ENCODE measurements at places on chromosomes 13 and 19.

DNA sequence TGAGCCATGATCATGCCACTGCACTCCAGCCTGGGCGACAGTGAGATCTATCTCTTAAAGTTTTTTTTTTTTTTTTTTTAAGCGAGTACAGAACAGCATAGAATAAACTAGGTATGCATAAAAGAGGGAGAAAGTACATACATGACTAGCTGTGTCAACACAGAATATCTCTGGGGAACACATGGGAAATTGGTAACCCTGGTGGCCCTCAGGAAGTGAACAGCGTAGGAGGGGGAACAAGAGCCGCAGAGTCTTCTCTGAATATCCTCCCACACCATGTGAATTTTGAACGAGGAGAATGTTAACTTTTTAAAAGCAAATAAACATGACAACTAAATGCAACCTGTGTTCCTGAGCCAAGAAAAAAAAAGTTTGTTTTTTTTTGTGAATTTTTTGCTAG, 15.2 kb downstream of the PHLDB3 start:
- no peak for DNase-seq

GRCh38 chr13:59391696-59392095, 772.0 kb downstream of the DIAPH3 start:
- peak; percentile 78 for DNase-seq

- no peak for DNase-seq
Observed at GRCh38 chr19:50559636-50560035, 8.6 kb downstream of the LRRC4B start.

- DNase-seq = peak; percentile 53
Observed at GRCh38 chr13:70249332-70250064, 141.2 kb upstream of the KLHL1 start.

- peak; percentile 61 for DNase-seq
Observed at GRCh38 chr13:90445179-90445578, 902.3 kb upstream of the MIR17HG start.

DNA sequence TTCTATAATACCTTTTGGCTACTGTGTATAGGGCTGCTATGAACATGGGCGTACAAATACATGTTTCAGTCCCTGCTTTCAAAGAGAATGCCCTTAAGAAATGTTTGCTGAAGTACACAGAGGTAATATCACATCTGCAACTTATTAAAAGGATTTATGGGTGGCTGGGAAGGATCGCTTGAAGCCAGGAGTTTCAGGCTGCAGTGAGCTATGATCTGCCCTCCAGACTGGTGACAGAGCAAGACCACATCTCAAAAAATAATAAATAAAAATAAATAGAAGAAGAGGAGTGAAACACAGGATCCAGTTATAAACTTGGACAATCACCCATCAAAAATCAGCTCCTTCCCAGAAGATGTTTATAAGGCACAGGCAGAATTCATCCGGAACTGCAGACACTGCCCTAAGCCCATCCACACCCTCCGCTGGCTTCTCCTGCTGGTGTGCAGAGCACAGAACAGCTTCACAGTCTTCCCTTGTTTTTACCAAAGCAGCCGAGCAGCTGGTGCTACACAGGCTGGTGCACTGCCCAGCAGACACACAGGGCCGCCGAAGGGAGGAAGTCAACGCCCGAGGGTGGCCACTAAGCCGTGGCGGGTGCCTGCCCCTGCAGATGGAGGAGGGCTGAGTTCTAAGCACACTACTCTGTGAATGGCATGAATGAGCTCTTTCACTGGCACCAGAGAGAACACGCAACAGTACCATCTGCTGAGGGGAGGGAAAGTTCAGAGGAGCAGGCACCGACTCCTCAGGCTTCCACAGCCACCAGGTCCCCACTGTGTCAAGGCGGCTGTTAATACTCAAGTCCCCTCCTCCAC, 44.0 kb downstream of the BRD4 start:
- DNase-seq = peak; percentile 40

GRCh38 chr19:2575734-2576481, 100.0 kb downstream of the GADD45B start:
- DNase-seq = no peak

DNA sequence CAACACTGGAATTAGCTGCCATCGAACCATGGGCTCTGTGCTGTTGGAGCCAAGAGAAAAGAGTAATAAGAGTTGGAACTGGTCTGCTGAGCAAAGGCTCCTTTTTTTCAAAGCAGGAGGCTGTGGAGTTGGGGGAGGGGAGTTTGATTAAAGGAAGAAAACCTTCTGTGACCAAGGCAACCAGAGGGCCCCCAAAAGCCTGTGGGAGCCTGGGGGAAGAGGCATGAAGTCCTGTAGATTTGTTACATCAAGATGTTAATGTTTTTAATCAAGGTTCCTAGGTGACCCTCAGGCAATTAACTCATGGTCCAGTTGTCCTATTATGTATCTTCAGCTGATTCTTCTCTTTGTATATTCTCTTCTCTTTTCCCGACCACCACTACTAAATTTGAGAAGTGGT, 403.9 kb downstream of the NDFIP2 start:
- no peak for DNase-seq

DNA sequence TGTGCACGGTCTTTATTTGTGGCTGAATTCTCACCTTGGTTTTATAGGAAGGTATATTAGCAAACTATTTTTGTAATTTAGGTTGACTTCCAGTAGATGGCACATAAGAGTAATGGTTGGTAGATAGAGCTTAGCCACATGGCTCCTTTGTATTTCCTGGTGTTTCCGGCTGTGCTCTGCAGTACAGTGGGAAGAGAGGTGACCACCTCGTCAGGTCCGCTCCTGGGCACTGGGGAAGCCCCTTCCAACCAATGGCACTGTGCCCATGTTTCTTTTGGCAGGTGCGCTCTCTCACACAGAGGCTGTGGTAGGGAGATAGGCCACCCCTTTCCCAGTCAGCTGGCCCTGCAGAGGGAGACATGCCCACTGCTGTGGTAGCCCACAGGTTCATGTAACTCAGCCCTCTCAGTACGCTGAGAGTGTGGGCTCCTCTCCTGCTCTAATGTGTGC, 74.3 kb upstream of the ATP12A start:
- no peak for DNase-seq

GRCh38 chr13:33311040-33311439, 25.5 kb upstream of the STARD13 start:
- no peak for DNase-seq

DNA sequence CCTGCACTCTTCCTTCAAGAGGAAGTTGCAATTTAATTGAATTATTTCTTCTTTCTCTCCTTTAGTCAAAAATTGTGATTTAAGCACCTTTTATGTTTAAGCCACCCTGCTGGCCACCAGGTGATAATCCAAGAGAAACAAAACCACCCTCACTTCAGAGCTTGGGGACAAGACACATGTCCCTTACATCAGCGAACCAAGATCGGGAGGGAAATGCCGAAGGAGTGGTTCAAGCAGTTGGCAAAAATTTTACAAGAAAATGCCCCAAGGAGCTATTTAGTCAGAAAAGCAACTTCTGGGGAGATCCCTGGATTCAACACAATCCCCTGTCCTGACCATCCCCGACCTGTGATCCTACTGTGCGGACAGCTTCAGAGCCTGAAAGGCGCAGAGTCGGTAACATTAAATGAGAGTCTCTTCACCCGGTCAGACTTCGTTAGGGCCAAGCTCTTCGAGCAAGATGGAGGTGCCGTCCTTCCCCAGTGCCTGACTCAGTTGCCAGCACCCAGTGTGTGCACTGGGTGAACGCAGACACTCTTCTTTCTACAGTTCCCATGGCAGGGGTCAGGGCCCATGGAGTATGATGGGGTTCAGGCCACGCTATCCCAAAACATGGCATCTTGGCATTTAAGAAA, 78.6 kb upstream of the TM9SF2 start:
- DNase-seq = no peak

GRCh38 chr13:74090397-74090796, 43.8 kb downstream of the KLF12 start:
- no peak for DNase-seq

DNA sequence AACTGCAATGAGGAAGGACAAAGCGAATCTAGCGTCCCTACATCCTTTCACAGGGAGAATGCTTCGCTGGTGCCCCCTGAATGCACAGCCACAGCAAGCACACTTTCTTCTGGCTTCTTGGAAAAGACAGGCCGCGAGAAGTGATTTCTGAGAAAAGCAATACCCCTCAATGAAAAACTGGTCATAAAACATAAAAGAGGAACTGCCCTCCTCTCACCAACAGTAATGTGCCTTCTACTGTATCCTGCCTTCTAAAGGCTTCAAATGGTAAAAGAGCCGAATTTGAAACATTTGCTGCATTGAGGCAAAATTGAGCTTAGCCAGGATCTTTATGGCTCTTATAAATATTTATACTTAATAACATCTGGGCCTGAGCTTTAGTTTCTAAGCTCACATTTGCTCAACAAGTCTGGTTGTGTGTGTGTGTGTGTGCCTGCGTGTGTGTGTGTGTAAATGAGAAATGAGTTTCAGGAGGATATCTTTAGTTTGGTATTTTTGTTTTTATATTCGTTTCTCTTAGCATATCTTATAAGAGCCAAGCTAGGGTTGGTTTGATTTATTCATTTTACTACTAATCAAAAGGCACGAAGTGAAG, 246.1 kb upstream of the MAB21L1 start:
- DNase-seq = no peak

- DNase-seq = no peak
Observed at GRCh38 chr19:52724701-52725514, 9.9 kb downstream of the ZNF611 start.

DNA sequence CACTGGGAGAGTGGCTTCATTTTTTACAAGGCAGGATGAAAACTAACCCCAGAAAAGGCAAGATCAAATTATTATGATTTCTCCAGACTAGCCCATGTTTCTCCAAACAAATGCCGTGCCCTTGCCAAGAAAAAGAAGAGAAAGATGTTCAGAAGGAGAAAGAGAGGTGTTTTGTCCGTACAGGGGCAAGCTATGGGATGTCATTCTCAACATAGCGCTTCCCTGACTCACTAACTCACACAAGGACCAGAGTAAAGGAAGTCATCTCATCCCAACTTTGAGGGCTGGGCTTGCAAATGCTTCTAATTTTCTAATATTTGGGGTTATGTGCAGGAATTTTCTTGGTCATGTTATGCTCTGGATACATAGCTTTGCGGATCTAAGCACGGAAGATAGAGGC, 224.2 kb upstream of the MAB21L1 start:
- DNase-seq = no peak

DNA sequence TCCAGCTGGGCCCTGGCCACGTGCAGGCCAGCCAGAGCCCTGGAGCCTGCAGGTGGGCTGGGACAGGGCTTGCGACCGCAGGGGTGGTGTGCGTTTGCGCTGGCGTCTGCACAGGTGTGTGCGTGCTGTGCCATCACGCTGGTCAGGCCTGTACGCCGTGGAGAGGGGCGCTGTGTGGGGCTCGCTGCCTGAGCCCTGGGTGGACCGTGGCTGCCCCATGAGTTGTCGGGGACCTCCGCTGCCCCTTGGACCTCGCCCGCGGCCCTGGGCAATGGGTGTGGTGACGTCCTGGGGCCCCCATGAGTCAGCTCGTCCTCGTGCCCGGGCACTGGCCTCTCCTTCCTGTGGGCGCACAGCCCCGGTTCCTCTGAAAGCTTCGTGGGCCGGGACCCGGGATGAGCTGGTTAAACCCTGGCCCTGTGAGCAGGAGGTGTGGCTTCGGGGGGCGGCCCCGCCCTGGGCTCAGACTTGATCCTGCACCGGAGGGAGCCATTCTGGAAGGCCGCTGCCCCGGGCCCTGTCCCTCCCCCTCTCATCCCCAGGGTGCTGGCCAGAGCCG, 6.8 kb downstream of the CSNK1G2 start:
- no peak for DNase-seq

All from endothelial cell of umbilical vein (primary cell).